HCT116 (cell line): ENCODE measurements at places on chromosomes 5 and 9. TPM values are rescaled to one million over a fixed set of nuclear protein-coding genes. Genes with fewer than 3 reads are reported as not detected.

The SOWAHA gene
- total RNA-seq: 0.39 TPM

The MARCHF11 gene
- not detected for total RNA-seq

The DCAF12 gene
- 40.2 TPM for total RNA-seq

The SLC34A1 gene
- total RNA-seq: not detected

The SCGB3A2 gene
- total RNA-seq: not detected

The TIGD6 gene
- 2.1 TPM for total RNA-seq

The GLE1 gene
- 36.6 TPM for total RNA-seq

The TMEM167A gene
- total RNA-seq: 108 TPM

The FBXO10 gene
- total RNA-seq: 5.3 TPM

The ANKRD18A gene
- 24.2 TPM for total RNA-seq

The SH3PXD2B gene
- 27.5 TPM for total RNA-seq

The PCDHGA10 gene
- total RNA-seq: 3.8 TPM

The TMEM171 gene
- total RNA-seq: 5.4 TPM

The GABRB2 gene
- total RNA-seq: not detected
